ENCODE measurements at places on chromosomes 12 and 14. TPM values are rescaled to one million over a fixed set of nuclear protein-coding genes. Genes with fewer than 3 reads are reported as not detected.

OAS3 gene
- 7.4 TPM for total RNA-seq

CCDC38 gene
- total RNA-seq, result not detected

SLC6A12 gene
- total RNA-seq, result under 0.01 TPM

P2RX7 gene
- total RNA-seq, result 2.8 TPM

LTBR gene
- 237 TPM for total RNA-seq

All from placental pericyte (primary cell).